ENCODE measurements at places on chromosomes 7 and 10. TPM values are rescaled to one million over a fixed set of nuclear protein-coding genes. Genes with fewer than 3 reads are reported as not detected.

- no peaks in the 10 kb centered on the region for H3K4me1 ChIP-seq
- no peaks in the 10 kb centered on the region for H3K27me3 ChIP-seq
- peak; percentile 39 for DNase-seq
- peaks cover 8% of the 10 kb centered on the region for H3K36me3 ChIP-seq
Observed at GRCh38 chr10:17851611-17852010, 42.5 kb downstream of the MRC1 start.

- H3K27me3 ChIP-seq = no peaks in the 10 kb centered on the region
- no peak for DNase-seq
- no peak overlapping the region for H3K4me3 ChIP-seq
- no peak overlapping the region for H3K27ac ChIP-seq
- no peaks in the 10 kb centered on the region for H3K4me1 ChIP-seq
Observed at GRCh38 chr7:148609045-148609725, 18.6 kb downstream of the C7orf33 start.

- no peaks in the 10 kb centered on the region for H3K36me3 ChIP-seq
- no peak overlapping the region for H3K4me3 ChIP-seq
- H3K27me3 ChIP-seq = no peaks in the 10 kb centered on the region
- no peaks in the 10 kb centered on the region for H3K4me1 ChIP-seq
Observed at GRCh38 chr10:109741712-109742111, 181.6 kb downstream of the XPNPEP1 start.

DNA sequence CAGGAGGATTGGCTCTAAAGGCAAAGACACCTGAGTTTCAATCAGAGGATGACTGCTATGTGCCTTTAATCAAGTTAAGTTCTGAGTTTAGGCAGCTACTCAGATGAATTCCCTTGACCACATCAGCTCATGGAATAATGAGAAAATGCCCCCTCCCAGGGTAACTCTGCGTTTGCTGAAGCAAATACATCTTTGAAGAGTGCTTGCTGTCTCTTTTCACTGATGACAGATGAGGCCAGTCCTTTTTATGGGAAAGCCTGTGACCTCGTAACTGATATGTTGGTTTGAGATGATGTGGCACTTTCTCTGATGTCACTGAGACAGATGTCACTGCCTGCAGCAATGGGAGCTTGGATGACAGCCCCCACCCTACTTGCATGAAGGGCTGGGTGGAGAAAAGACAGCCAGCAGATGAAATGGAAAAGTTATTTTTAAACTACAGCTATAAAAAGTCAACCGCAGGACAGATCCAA, 43.7 kb upstream of the DGKI start:
- H3K36me3 ChIP-seq = peaks cover 37% of the 10 kb centered on the region
- no peak for DNase-seq
- H3K27me3 ChIP-seq = no peaks in the 10 kb centered on the region
- no peaks in the 10 kb centered on the region for H3K4me1 ChIP-seq
- no peak overlapping the region for H3K4me3 ChIP-seq

- no peaks in the 10 kb centered on the region for H3K36me3 ChIP-seq
- no peak for DNase-seq
- no peaks in the 10 kb centered on the region for H3K27me3 ChIP-seq
- no peak overlapping the region for H3K27ac ChIP-seq
- no peak overlapping the region for H3K4me3 ChIP-seq
Observed at GRCh38 chr10:119501690-119502089, 40.8 kb downstream of the RGS10 start.

DNA sequence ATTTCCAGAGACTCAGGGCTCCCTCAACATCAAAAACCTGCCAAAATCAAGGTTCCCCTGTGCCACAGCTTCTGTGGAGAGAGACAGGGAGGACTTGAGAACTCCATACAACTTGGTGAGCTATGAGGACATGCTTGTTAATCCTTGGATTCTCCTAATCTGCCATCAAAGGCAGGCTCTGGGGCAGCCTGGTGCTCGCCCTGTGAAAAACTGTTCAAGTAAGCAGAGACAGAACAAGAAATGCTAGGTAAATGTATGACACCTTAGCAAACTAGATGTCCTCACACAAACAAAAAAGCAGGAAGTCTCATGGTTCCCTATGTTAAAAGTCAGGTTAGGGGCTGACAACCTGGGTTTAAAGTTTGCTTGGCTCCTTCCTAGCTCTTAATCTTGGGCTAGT, 73.6 kb downstream of the ANK3 start:
- H3K4me3 ChIP-seq = no peak overlapping the region
- no peaks in the 10 kb centered on the region for H3K36me3 ChIP-seq
- no peak overlapping the region for H3K27ac ChIP-seq
- DNase-seq = no peak
- no peaks in the 10 kb centered on the region for H3K27me3 ChIP-seq

DNA sequence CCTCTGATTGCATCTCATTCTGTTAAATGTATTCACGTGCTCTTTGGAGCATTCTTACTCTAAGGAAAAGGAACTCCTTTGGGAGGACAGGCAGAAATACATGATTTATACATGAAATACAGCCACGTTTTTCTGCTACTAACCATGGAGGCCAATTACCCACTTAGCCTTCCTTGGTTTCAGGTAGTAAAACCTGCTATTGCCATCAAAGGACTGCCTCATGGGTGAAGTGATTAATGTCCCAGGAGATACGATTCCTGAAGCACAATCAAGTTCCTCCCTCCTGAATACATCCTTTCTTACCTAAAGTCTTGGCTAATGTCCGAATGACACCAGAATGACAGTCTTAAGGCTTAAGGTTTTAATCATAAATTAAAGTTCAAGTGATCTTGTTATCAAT, 58.5 kb upstream of the PIK3CG start:
- H3K4me1 ChIP-seq = no peaks in the 10 kb centered on the region
- H3K4me3 ChIP-seq = no peak overlapping the region
- no peaks in the 10 kb centered on the region for H3K27me3 ChIP-seq
- H3K36me3 ChIP-seq = no peaks in the 10 kb centered on the region
- DNase-seq = no peak

DNA sequence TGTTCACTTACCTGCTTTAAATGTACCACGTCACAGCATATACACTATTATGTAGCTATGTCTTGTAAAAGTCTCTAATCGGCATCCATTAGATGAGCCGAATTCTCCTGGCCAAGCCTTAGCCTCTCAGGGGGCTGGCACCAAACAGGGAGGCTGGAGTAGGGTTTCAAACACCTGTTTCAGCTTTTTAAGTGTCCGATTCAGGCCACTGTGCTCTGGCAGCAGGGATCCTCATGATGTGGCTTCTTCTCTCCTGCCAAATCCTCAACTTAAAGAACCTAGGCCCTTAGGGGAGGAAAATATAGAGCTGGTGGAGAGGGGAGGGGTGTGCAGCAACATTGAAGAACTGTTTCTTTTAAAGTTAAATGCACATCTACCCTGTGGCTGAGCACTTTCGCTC, 68.5 kb upstream of the NFKB2 start:
- no peaks in the 10 kb centered on the region for H3K27me3 ChIP-seq
- H3K4me3 ChIP-seq = no peak overlapping the region
- peaks cover 12% of the 10 kb centered on the region for H3K4me1 ChIP-seq
- H3K27ac ChIP-seq = no peak overlapping the region

DNA sequence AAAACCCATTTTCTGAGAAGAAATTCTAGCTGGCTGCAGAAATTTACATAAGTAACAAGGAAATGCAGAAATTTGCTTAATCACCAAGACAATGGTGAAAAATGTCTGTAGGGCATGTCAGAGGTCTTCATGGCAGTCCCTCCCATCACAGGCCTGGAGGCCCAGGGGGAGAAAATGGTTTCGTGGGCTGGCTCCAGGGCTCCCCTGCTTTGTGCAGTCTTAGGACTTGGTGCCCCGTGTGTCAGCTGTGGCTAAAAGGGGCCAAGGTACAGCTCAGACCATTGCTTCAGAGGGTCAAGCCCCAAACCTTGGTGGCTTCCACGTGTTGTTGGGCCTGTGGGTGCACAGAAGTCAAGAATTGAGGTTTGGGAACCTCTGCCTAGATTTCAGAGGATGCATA, 215.9 kb downstream of the GPR158 start:
- no peaks in the 10 kb centered on the region for H3K4me1 ChIP-seq
- H3K27ac ChIP-seq = no peak overlapping the region
- H3K4me3 ChIP-seq = no peak overlapping the region
- no peaks in the 10 kb centered on the region for H3K36me3 ChIP-seq
- no peaks in the 10 kb centered on the region for H3K27me3 ChIP-seq
- no peak for DNase-seq

DNA sequence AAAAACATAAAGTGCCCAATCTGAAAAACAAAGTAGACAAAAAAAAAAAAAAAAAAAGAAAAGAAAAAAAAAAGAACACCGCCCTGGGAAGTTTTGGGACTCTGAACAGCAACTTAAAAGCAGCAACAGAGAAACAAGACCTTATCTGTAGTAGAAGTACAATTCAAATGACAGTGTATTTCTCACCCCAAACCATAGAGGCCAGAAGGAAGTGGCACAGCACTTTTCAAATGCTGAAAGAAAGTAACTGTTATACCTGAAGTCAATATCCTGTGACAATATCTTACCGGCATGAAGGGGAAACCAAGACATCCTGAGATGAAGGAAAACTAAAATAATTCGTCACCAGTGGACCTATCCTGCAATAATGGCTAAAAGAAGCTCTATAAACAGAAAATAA, 112.1 kb downstream of the DNAJC1 start:
- no peak for DNase-seq
- no peaks in the 10 kb centered on the region for H3K27me3 ChIP-seq
- H3K36me3 ChIP-seq = no peaks in the 10 kb centered on the region
- no peak overlapping the region for H3K4me3 ChIP-seq
- H3K4me1 ChIP-seq = no peaks in the 10 kb centered on the region

- H3K36me3 ChIP-seq = no peaks in the 10 kb centered on the region
- H3K27ac ChIP-seq = no peak overlapping the region
- no peak overlapping the region for H3K4me3 ChIP-seq
- no peak for DNase-seq
- no peaks in the 10 kb centered on the region for H3K27me3 ChIP-seq
Observed at GRCh38 chr10:71471957-71472365, 75.2 kb downstream of the CDH23 start.

DNA sequence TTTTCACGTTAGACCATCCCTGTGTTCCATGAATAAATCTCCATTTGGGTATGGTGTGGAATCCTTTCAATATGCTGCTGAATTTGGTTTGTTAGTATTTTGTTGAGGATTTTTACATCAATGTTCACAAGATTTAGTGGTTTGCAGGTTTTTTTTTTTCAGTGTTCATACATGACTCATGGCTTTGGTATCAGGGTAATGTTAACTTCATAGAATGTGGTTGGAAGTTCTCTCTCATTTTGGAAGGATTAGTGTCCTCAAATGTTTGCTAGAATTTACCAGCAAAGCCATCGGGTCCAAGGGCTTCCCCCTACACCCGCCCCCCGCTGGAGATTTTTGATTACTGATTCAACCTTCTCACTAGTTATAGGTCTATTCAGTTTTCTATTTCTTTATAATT, 398.0 kb downstream of the NXPH1 start:
- H3K27me3 ChIP-seq = no peaks in the 10 kb centered on the region
- no peaks in the 10 kb centered on the region for H3K36me3 ChIP-seq
- H3K27ac ChIP-seq = no peak overlapping the region
- no peak overlapping the region for H3K4me3 ChIP-seq
- no peak for DNase-seq
- H3K4me1 ChIP-seq = no peaks in the 10 kb centered on the region

GRCh38 chr7:139562961-139563565, 39.6 kb downstream of the CLEC2L start:
- no peak overlapping the region for H3K27ac ChIP-seq
- H3K4me1 ChIP-seq = no peaks in the 10 kb centered on the region
- no peak overlapping the region for H3K4me3 ChIP-seq
- DNase-seq = no peak
- H3K36me3 ChIP-seq = no peaks in the 10 kb centered on the region

GRCh38 chr7:40436710-40437109, 301.9 kb downstream of the SUGCT start:
- no peaks in the 10 kb centered on the region for H3K36me3 ChIP-seq
- H3K27me3 ChIP-seq = no peaks in the 10 kb centered on the region
- no peak overlapping the region for H3K4me3 ChIP-seq
- DNase-seq = no peak
- no peaks in the 10 kb centered on the region for H3K4me1 ChIP-seq
- H3K27ac ChIP-seq = no peak overlapping the region

- no peak overlapping the region for H3K4me3 ChIP-seq
- H3K4me1 ChIP-seq = no peaks in the 10 kb centered on the region
- H3K27ac ChIP-seq = no peak overlapping the region
- DNase-seq = no peak
- H3K36me3 ChIP-seq = no peaks in the 10 kb centered on the region
- no peaks in the 10 kb centered on the region for H3K27me3 ChIP-seq
Observed at GRCh38 chr7:19560111-19560883, 148.5 kb downstream of the POLR1F start.

DNA sequence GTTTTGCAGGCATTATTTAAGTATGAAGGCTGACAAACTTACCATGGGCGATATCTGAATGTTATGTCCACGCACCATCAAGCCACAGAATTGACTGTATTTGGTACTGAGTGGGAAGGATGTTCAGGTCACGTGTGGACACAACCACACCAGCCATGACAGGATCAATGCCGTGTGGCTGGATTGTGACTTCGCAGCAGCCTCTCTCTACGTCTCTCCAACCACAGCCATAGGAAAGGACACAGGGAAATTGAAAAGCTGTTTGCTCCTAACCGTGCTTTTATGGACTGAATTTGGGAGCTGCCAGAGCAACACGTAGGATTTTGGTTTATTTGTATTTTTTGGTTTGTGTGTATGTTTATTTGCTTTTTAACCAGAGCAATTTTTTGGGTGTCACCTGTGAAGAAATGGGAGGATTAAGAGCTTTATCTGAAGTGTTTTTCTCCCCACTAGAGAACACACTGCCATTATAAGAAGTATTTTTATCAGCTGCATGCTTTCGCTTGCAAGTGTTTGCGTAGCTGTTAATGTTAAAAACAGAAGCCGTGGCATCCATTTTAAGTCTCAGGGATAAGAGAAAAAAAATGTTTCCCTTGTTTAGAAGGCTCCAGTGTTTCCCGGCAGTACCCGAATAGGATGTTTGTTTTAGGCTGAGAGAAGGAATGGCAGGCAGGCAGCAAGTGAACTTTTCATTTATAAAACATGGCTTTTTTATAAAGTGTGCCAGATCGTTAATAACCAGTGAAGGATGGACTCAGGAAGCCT, 401.1 kb upstream of the NFE2L3 start:
- H3K27me3 ChIP-seq = no peaks in the 10 kb centered on the region
- no peak overlapping the region for H3K4me3 ChIP-seq
- H3K4me1 ChIP-seq = no peaks in the 10 kb centered on the region
- H3K27ac ChIP-seq = peak overlapping the region; percentile 14

GRCh38 chr7:92242972-92243371, 2.7 kb downstream of the KRIT1 start:
- DNase-seq = no peak
- no peak overlapping the region for H3K27ac ChIP-seq
- H3K36me3 ChIP-seq = peaks cover 33% of the 10 kb centered on the region
- peaks cover 37% of the 10 kb centered on the region for H3K4me1 ChIP-seq

The CCL26 gene
- total RNA-seq = 1.4 TPM

The CTAGE15 gene
- not detected for total RNA-seq

The CLDN3 gene
- total RNA-seq = not detected

The ZNF273 gene
- 3.4 TPM for total RNA-seq

The ANKRD22 gene
- not detected for total RNA-seq

The VIM gene
- 837 TPM for total RNA-seq

The CNNM2 gene
- 45.5 TPM for total RNA-seq

The PRTFDC1 gene
- total RNA-seq = 21.4 TPM

The GSAP gene
- 18.2 TPM for total RNA-seq

The CEP41 gene
- 10.2 TPM for total RNA-seq

Data from adrenal gland (tissue), 19 donors.